ENCODE measurements at places on chromosomes 12 and 14.
A peak's percentile ranks its signal among the peaks of the same experiment; 100 is the strongest.

- peak; percentile 48 for DNase-seq
Measured at GRCh38 chr12:26786491-26786864, 46.5 kb downstream of the ITPR2 start.

GRCh38 chr12:67001251-67001650 is 267.9 kb upstream of the CAND1 start:
- DNase-seq: no peak

- DNase-seq: peak; percentile 59
Measured at GRCh38 chr12:119938049-119938667, 50.9 kb upstream of the BICDL1 start.

DNA sequence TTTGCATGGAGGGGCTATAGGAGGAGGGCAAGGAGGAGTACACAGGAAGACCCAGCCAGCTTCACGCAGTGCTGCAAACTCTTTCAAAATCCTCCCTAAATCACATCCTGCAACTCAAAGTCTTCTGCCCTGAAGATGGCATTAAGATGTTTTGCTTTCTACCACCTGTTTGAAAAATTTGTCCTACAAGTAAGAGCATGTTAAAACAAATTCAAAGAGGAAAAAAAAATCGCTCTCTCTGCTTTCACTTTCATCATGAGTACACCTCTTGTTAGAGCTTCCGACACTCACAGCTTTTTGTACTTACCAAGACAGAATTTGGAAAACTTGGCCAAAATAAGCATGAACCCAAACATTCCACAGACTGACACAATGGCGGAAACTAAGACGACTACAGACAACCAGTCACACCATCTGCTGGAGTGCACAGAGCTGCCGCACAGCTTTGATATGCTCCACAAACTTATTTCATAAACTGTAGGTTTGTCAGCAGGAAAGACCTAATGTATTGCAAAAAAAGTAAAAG is 21.3 kb downstream of the GCH1 start:
- DNase-seq: peak; percentile 73

GRCh38 chr12:9951026-9951675 is 19.0 kb upstream of the CLEC2A start:
- no peak for DNase-seq

DNA sequence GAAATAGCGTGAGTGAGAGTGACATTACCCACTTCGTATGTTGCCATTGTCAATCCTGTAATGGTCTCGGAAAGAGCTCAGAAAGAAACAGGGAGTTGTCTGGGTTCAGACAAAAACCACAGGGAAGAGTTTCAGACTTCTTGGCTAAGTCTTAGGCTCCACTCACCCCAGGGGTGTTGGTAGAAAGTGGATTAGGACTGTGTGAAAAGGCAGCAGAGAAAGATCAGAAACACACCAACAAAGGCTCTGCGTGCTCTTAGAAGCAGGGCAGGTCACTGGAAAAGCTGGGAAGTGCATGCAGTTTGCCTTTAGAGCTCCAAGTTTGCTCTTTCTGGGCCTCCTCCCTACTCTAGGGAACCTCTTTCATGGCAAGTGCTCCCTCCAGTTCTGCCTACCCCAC is 106.1 kb upstream of the PLXNC1 start:
- DNase-seq: no peak

GRCh38 chr12:47242426-47242825 is 162.7 kb upstream of the AMIGO2 start:
- DNase-seq: no peak

DNA sequence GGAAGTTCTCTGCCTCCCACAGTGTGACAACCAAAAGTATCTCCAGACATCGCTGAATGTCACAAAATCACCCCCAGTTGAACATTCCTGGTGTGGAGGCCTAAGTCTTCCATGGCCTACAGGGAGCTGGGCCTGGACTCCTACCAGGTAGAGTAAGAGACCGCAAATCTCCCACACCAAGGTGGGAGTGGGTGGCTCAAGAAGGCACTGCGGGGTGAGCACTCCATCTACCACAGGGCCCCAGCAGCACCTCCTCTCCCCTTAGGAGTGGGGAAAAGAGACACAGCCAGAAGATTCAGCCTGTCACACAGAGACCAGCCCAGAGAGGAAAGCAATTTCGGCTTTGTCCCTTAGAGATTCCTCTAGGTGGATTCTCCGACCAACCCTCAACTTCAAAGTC is 25.5 kb downstream of the LRTM2 start:
- no peak for DNase-seq

- no peak for DNase-seq
Measured at GRCh38 chr12:14963520-14963919, 2.1 kb upstream of the ARHGDIB start.

DNA sequence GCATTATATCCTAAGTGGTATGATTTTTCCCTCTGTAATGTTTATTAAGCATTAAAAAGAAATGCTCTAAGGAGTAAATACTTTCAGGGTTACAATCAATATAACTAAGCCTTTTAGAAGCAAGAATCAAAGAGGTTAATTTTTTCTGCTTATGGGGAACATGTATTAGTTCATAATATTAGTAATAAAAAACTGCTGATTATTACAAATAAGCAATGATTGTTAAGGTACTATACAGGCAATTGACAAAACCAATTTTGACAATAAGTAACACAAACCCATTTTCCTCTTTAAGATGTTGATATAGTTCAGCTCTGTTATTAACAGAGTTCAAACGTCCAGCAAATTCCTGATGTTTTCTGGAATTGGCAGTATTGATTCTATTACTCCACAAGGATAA is 31.8 kb downstream of the INTS13 start:
- DNase-seq: no peak

- DNase-seq: peak; percentile 1
Measured at GRCh38 chr14:60970146-60970545, 10.7 kb downstream of the TRMT5 start.

DNA sequence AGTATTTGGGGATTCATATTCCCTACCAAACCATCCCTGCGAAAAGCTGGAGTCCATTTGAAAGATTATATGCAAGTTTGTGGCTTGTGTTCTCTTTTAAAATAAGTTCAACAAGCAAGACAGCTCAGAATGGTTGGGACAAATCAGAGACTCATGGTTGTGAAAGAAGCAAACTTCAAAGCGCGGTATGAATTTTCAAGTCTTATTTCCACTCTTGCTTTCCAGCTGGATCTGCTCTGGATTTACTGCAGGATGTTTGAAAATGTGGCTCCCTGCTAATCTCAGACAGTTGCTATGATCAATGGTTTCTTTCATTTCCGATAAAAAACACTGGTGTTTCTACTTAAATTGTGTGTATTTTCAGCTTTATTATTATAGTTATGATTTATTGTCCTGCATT is 477.5 kb downstream of the RAD51B start:
- no peak for DNase-seq

- peak; percentile 81 for DNase-seq
Measured at GRCh38 chr12:58711974-58712373, 208.3 kb downstream of the LRIG3 start.

DNA sequence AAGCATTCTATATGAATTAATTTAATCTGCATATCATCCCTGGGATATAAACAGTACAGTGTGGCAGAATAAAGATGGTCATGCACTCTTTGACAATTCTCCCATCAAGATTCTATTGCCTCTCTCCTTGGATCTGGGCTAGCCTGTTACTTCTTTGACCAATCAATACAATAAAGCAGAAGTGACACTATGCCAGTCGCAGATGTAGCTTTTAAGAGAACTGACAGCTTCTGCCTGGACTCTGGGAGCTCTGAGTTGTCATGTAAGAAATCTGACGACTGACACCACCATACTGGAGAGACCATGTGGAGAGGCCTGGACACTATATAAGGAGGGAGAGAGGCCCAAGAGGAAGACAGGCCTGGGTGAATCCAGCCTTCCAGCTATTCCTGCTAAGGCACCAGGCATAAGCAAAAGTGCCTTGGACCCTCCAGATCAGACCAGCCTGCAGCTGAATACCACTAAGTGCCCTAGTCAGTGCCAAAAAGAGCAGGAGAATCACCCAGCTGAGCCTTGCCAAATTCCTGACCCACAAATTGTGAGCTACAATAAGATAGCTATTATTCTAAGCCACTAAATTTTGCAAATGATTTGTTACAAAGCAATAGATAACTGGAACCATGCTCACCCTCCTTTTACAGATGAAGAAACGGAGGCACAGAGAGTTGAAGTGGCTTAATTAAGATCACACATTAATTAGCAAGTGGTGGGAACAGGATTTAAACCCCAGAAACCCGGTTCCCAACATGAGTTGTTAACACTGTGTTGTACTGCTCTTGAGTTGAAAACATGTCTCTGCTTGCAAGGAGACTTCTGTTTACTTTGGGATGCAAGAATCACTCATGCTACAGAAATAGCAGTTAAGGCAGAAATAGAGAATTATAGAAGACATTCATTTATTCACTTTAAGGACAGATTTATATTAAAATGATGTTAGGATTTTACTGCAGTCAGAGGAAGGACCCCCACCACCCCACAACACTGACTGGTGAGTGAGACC is 84.6 kb downstream of the RIN3 start:
- DNase-seq: no peak

- no peak for DNase-seq
Measured at GRCh38 chr12:116689521-116689920, 48.3 kb downstream of the SPRING1 start.

DNA sequence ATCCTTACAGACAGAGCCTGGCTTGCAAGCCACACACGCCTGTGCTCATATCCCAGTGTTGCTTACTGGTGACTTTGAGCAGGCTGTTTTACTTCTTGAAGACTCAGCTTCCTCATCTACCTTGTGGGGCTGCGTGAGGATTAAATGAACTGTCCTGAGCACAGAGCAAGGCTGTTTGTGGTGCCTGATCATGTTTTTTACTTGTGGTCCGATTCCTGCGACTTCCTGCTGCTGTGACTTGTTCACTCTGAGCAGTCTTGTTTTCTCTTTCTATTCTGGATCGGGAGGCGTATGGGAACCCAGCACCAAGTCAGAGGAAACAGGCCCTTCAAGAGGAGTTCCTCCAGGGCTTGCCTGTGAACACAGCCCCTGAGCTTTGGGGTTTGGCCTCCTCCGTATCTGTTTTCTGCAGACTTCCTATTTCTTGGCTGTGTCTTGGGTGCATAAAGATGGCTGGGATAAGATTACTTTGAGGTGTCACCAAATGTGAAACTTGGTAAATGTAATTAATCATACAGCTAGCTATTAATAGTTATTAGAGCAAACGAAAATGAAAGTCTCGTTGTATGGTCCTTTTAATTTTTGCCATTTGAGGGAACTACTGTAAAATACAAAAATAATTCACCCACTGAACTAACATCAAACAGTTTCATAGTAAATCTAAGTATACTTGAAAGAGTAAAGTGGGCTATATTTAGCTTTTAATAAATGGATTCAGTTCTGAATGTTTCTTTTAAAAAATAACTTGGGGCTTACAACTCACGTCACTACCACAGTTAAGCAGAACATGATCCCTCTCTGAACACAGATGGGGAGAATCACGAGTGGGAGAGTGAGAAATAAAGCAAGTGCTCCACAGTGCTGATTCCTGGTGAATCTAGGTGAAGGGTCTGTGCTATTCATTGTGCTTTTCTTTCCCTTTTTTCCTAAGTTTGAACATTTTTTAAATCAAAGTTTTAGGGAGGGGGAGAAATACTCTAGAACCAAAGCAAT is 251.5 kb downstream of the FOXN3 start:
- no peak for DNase-seq

DNA sequence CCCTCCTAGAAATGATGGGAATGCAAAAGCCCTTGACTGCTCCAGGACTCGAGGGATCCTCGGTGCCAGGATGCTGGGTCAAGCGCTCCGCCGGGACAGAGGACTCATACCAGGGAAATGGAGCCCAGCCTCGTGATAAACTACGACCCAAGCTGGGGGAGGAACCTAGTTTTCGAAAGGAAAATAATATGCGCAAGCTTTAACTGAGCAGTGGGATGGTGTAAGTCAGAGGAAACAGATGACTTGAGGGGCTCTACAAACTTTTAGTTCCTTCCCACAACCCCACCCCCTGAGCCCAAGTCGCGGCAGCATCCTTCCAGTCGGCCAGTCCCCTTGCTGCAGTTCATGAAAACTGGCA is 654 bp upstream of the SUPT16H start:
- DNase-seq: no peak

- DNase-seq: peak; percentile 80
Measured at GRCh38 chr12:43291516-43291915, 260.5 kb downstream of the ADAMTS20 start.

GRCh38 chr12:29662734-29663323 is 120.9 kb downstream of the TMTC1 start:
- DNase-seq: no peak

- no peak for DNase-seq
Measured at GRCh38 chr14:96486705-96487104, 15.5 kb upstream of the PAPOLA start.

DNA sequence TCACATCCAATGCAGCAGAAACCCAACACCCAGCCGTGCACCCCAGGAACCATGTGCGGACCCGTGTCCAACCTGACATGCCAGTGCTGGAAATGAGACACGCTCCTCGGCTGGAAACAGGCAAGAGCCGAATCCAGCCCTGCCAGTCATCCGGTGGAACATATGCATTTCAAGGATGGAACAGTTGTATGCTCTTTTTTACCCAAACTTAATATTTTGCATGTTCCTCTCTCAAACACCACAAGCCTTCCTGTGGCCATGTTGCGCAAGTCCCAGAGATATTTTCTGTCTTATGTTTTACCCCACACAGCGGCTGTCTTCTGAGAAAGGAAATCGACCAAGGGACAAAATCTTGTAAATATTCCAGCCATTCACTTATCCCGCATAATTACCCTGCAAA is 196.9 kb downstream of the BCL11B start:
- no peak for DNase-seq

GRCh38 chr14:67370830-67371229 is 10.7 kb downstream of the EIF2S1 start:
- DNase-seq: peak; percentile 14

GRCh38 chr12:89622115-89622514 is 86.5 kb downstream of the ATP2B1 start:
- peak; percentile 14 for DNase-seq

DNA sequence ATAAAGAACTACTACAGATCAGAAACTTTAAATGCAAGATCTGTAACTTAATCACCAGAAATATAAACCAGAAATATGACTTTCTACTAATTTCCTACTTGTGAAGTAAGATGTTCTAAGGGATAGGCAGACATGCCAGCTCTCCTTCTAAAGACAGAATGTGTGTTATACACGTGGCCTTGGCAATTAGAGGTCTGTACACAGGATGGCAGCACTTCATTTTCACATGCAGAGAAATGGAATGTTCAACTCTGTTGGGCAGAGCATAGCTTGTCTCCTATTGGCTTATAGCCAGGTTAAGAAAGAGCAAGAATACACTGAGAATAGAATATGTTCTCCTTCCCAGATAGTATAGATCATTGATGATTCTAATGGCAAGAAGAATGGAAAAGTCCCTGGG is 403.8 kb downstream of the DAD1 start:
- DNase-seq: peak; percentile 12

DNA sequence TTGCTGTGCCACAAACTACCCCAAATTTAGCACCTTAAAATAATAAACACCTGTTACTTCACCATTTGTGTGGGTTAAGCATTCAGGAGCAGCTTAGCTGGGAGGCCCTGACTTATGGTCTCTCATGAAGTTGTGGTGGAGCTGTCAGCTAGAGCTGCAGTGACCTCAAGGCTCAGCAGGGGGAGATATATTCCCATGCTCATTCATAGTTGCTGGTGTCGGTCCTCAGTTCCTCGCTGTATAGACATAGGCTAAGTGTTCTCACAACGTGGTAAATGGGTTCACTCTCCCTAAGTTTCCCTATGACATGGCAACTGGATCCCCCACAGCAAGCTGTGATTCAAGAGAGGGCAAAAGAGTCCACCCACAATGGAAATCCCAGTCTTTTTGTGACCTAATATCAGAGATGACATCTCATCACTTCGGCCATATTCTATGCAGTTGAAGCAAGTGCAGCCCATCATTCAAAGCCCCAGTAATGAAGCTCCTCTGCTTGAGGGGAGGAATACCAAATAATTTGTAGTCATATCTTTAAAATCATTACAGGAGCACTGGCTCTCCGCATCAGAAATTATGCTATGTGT is 41.1 kb downstream of the PRB3 start:
- peak; percentile 56 for DNase-seq
